Pons (tissue), 1 donor: ENCODE measurements at places on chromosomes 1 and 21.

GRCh38 chr1:57987523-57987922 is 559.0 kb downstream of the OMA1 start:
- no peak for DNase-seq

DNA sequence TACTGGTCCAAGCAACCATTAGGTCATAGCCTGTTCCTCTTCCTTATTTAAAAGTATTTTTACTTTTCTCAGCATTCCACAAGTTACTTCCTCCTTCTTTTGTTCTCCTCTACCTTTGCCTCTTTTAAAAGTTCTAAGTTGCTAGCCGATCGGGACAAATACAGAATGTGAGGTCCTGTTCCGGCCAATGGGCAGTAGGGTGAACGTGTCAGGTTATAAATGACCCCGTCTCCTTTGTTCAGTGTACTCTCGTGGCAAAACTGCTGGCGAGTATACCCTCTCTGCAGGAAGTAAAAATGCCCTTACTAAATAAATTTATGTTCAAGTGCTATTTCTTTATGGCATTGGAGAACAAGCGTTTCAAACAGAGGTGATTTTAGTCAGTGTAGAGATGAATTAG is 2.5 kb downstream of the ADCY10 start:
- peak; percentile 15 for DNase-seq

DNA sequence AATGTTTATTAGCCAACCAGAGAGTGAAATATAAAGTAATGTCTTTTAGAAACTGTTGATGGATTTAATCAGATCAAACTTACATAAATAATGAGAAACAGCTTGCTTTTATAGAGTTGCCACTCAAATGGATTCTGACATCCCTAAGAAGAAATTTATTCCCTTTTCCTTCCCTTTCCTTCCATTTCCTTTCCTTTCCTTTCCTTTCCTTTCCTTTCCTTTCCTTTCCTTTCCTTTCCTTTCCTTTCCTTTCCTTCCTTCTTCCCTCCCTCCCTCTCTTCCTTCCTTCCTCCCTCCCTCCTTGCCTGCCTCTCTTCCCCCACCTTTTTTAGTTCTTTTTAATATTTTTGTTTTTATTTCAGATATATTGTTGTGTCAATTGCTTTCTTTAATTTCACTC is 27.3 kb downstream of the PRRX1 start:
- DNase-seq, result no peak

- no peak for DNase-seq
These were observed 15.0 kb upstream of the FAAP20 start for GRCh38 chr1:2209400-2210083.

DNA sequence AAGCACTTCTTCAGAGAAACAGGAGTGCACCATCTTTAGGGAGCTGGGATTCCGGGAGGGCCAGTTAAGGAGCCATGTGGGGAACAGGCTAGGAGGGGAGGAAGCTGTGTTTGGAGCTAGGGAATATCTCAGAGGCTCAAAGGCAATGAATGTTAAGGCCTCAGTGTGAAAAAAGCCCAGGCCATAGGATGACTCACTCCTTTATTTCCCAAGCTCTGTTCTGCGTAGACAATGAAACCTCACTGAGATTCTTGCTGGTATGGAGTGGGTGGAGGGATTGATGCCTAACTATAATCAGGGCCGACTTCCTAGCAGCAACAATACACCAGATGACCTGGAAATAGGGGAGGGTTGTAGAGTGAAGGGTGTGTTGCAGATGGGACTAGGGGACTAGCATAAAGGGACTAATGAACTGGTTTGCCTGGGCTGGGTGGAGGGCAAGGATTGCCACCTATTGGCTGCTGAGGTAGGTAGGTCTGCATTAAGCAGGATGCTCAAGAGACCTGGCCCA is 2.1 kb downstream of the GNAT2 start:
- no peak for DNase-seq

- no peak for DNase-seq
These were observed 112.5 kb upstream of the KCNK2 start for GRCh38 chr1:214970016-214970415.
